ENCODE measurements at places on chromosomes 4 and X. TPM values are rescaled to one million over a fixed set of nuclear protein-coding genes. Genes with fewer than 3 reads are reported as not detected.

DNA sequence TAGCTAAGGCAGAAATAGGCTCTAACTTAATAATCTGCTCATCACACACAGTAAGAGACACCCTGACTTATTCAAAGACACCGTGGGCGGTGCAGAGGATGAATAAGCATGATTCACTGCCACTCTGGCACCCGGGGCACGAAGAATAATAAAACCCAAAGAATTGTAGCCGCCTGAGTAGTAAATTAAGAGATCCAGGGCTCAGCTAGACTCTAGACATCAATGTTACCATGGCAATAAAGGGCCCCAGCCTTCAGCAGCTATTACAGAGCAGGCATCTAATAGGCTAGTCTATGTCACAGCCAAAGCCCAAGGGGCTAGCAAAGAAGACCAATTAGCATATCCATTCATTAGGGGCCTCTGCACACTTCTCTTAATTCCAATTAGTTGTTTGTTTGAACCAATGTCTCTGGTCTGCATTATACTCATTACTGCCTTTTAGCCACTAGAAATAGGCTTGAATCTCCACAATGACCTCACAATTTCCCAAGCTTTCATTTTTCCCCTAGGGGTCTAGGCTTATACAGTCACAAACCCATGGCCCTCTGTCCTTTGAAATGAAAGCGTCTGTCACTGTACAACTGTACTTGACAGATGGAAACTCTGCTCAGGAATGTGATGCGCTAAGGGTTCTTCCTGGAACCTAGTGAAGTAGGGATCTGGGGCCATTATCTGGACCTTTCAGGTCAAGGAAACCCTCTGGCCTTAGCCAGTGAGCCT, 3.0 kb upstream of the ATP1B4 start:
- no peak for DNase-seq

DNA sequence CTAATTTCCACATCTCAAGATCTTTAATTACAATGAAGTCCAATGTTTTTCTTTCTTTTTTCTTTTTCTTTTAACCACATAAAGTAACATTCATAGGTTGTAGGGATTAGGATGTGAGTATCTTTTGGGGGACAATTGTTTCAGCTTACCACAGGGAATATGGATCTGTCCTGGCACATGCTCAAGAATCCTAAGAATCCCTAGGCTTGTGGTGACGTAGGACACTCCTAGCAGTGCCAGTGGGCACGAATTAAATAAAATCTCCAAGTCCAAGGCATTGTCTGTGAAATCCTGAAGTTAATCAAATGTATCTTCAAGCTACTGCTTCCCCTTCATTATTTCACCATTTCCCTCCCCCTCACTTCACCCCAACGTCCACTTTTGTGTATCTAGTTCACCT, 2.6 kb upstream of the LAS1L start:
- DNase-seq = no peak

DNA sequence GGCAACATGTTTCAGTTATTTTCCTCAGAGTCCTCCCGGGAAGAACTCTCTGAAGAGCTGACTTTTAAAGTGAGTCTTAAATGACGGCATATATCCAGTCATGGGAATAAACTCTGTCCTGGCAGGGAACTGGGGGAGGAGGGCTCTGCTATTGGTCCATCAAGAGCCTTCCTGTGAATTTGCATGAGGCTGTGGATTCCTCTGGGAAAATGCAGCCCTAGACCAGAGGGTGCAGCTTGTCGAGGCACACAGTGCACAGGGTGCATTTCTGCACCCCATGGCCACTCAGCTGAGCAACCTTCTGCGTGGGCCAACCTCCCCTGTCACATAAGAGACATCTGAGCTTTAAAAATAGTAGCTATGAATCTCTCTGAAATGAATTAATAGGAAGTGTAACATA, 360.0 kb downstream of the GALNTL6 start:
- DNase-seq = no peak

DNA sequence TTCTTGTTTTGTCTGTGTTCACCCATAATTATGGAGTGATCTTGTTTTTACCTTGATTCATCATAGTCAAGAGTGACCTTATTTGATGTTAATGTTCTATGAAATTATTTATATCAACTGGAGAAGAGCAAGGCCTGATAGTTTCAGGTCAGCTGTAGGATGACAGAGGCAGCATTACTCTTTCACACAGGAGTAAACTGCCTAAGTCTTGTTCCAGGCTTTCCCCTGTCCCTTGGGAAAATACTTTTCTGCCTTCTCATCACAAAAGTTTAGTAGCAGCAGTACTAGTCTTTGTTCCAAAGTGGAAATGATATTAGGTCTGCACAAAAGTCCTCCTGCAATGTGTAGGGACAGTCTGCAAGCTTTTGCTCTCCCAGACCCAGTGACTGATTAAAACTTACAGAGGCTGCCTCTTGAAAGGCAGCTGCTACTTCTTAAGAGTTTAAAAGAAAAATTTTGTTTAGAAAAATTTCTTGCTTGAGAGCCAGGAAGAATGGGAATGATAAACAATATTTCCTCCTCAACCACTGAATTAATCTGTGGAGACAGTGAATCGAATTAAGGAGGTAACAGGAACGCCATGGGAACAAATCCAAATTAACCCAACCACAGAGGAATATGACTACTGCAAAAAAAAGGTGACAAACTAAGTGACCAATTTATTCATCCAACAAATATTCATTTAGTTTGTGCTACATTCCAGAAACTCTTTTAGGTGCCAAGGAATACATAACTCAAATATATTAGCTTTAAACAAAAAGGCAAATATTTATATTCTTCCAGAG, 991.4 kb upstream of the PABPC4L start:
- no peak for DNase-seq

DNA sequence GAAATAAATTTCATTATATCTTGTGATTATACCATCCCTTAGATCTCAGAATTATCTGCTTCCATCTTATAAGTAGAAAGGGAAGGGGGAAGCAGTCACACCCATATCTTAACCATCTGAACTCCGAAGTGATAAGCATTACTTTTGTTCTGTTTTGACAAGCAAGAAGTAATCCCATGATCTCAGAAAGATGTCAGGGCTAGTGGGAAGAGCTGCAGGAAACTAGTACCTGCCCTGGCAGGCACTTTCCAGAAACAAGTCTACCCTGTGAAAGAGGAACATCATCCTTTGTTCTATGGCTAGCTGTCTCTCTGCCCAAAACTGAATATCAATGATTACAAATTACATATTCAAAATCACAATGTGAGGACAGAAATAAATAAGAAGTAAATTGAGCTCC, 244.4 kb downstream of the SPOCK3 start:
- no peak for DNase-seq

DNA sequence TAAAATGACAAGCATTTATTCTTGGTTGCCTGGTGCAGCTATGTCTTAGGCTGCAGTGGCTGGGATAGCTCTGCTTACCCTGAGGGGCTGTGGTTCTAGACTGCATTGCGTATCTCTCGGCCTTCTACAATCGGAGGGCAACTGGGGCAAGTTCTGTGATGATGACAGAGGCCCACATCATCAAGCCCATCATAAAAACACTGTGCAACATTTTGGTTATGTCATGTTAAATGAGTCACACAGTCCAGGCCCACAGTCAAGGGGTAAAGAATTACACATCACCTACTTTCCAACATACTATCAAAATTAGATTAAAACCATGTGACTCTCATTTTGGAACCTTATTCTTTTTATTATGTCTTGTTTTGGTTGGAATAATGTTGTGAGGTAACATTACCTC, 120.2 kb upstream of the GUCY1A1 start:
- DNase-seq = no peak

- no peak for DNase-seq
Measured at GRCh38 chrX:139052461-139052860, 340.9 kb upstream of the FGF13 start.

DNA sequence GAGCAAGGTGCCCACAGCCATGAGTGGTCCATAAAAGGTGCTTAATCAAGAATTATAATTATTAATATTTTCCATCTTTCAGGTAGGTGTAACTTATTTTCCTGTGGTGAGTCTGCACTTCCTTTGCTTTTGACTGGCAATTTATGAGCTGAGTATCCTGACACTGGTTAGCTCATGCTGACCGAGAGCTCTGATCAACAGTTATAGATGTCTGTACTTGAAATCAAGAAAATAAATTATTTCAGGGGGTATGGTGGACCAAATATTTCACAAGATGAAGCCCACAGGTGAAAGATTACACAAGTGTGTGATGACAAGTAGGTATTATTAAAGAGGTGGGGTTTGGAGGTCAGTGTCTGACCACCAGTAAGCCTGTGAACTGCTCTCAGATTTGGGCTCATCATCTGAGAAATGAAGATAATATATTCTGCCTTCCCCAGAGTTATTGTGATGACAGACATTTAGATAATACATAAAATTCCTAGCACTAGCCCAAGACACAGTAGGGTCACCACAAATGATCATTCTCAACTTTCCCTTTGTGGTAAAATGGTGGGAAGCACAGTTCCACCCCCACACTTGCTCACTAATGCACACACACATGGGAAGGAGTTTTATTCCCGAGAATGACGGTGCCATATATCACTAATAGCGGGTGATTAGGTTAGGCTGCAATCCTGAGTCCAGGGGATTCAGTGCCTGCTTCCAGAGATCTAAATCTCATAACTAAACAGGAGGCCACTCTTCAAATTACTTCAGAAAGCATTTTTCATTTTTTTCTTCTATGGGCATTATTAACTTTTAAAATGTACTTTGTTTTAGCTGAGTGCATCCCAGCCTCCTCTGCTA, 34.0 kb upstream of the PACRGL start:
- DNase-seq = no peak

DNA sequence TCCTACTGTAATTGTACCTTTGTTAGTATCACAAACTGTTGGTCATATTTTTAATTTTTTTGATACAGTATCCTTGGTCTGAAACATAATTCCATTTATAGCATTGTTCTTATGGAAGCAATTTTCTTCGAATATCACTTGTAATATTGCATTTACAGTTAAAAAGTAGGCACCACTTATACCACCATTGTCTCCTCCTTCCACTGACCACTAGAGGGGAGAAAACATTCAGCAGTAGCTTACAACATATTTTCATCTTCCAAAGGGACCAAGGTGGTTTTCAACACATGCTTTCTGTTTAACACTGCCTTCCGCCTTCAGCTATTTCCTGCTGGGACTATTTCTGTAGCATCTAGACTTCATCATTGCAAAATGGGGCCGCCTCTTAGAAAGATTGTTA, 146.2 kb downstream of the COL4A6 start:
- DNase-seq = no peak

GRCh38 chr4:13268703-13269102, 215.4 kb downstream of the RAB28 start:
- DNase-seq = no peak

DNA sequence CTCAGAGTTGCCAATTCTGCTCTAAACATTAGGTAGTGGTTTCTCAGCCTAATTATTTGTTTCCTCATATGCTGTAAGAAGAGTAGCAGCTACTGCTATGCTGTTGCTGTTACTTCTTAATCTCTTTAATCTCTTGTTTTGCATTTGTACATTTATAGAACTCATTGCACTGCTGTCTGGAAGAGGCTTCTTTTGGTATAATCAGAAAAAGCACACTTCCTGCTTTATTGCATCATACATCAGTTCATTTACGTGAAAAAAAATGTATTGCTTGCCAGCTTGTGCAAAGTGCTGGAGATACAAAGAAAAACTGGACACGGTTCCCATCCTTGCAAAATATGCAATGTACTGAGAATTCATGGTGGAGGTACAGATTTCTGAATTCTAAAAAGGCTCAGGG, 332.0 kb downstream of the GRXCR1 start:
- no peak for DNase-seq

DNA sequence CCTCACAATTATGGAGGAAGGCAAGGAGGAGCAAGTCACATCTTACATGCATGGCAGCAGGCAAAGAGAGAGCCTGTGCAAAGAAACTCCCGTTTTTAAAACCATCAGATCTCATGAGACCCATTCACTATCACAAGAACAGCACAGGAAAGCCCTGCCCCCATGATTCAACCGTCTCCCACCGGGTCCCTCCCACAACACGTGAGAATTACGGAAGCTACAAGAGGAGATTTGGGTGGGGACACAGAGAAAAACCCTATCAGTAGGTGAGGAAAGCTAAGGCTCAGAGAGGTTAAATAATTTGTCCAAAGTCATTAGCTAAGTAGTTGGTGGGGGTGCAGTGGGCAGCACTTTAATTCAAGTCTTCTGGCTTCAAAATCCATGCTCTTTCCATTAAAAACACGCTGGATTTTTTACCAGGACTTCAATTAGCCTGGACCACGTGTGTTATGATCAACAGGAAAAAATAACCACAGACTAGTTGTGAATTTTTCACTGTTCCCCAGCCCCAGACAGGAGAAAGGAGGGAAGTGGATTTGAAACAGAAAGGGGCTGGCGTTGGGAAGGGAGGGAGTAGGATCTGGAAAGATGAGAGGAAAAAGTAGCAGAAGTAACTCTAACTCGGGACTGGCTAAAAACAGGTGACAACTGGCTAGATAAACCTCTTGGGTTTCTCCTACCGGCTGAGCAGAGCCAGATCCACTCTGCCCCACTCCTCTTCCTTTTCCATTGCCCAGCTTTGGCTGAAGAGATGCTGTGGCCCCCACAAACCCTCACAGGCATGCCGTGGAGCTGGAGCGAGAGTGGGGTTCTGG, 986 bp downstream of the MTMR8 start:
- no peak for DNase-seq

DNA sequence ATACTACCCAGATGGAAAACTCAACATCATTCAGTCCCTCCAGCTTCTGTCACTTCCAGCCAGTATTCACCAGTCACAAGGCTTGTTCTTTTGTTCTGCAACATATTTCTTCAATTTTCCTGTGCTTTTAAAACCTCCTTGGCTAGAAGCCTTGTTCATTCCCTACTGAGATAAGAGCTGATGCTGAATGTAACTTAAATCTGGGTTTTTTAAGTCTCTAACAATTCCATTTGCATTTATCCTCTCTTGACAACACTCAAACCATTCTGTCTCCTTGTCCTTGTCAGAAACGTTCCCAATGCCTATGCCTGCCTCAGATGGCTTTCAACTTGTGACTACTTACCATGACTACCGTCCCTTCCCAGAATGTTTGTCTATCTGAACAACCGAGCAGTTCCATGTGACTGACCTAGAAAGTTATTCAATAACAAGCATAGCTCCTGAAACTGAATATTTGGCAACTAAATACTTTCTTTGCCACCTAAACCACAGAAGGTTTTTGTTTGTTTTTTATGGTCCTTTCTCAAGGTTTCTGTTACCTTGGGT, 682.9 kb upstream of the GALNTL6 start:
- DNase-seq = no peak

DNA sequence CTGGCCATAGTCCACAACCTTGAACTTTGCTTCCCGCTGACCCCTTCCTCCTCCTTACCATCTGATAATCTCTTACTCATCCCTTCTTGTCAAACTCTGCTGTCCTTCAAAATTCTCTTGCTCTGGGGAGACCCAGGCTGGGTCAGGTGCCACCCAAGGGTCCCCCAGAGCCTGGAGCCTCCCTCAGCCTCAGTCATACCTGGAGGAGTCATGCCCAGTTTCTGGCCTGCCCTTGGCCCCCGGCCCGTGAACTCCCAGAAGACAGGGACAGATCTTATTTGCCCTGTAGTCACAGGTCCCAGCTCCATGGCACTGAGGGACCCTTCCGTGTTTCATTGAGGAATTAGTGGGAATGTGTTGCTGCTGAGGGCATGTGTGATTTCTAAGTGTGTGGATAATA, 4.7 kb upstream of the GPR78 start:
- no peak for DNase-seq

GRCh38 chr4:14726877-14727361, 275.4 kb upstream of the CPEB2 start:
- DNase-seq = no peak

Gene HHIP
- 0.46 TPM for total RNA-seq

Gene FHDC1
- total RNA-seq = 0.90 TPM

Gene TMEM31
- total RNA-seq = not detected

Gene CXCL13
- not detected for total RNA-seq

Gene LEF1
- 15.9 TPM for total RNA-seq

Gene SPCS3
- 173 TPM for total RNA-seq

Gene CHST7
- 54.6 TPM for total RNA-seq

Gene BRS3
- not detected for total RNA-seq

Gene GPR82
- not detected for total RNA-seq

All from endothelial cell (in vitro differentiated cells).